Uterus (tissue), 4 donors: ENCODE measurements at places on chromosomes 13 and 19.

DNA sequence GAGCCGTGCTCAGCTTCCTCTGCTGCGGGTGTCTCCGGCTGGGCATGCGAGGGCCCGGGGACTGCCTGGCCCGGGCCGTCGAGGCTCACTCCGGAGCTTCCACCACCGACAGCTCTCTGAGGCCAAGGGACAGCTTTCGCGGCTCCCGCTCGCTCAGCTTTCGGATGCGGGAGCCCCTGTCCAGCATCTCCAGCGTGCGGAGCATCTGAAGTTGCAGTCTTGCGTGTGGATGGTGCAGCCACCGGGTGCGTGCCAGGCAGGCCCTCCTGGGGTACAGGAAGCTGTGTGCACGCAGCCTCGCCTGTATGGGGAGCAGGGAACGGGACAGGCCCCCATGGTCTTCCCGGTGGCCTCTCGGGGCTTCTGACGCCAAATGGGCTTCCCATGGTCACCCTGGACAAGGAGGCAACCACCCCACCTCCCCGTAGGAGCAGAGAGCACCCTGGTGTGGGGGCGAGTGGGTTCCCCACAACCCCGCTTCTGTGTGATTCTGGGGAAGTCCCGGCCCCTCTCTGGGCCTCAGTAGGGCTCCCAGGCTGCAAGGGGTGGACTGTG, 1.2 kb downstream of the S1PR4 start:
- no peak for DNase-seq

GRCh38 chr13:79392882-79393563, 13.0 kb downstream of the RBM26 start:
- DNase-seq = no peak

GRCh38 chr13:22757530-22758120, 423.2 kb upstream of the SGCG start:
- no peak for DNase-seq

GRCh38 chr19:48645620-48646000, 377 bp downstream of the CA11 start:
- DNase-seq = no peak

DNA sequence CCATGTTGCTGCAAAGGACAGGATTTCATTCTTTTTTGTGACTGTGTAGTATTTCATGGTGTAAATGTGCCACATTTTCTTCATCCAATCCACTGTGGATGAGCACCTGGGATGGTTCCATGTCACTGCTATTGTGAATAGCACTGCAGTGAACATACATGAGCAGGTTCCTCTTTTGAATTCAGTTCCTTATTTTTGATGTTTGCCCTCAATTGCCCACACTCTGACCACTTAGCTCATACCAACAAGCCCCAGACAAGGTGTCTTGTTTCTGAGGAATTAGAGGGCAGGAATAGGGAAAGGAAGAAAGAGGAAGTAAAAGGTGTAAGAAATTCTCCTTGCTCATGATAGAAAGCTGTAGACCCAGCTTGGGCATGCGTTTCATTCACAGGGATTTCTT, 244.2 kb upstream of the ZNF507 start:
- no peak for DNase-seq

DNA sequence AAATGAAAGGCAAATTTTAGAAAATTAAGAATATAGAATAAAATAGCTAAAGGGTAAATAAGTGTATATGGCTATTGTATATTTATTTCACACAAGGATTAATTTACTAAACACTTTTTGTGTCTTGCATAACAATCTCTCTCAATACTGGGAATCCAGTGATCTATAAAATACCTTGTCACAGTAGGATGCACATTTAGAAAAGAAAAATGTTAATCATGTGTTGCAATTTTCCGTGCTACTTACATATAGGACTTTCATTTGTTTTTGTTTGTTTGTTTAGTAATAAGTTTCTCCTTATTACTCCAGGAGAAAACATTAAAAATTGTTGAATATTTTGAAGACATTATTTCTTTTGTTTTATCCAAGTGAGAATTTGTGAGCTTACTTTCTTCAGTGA, 1533.3 kb downstream of the SLITRK5 start:
- no peak for DNase-seq
